ENCODE measurements at places on chromosomes 3 and 15. TPM values are rescaled to one million over a fixed set of nuclear protein-coding genes. Genes with fewer than 3 reads are reported as not detected.

CFAP100 gene
- total RNA-seq, result not detected

IQCH gene
- total RNA-seq, result 1.4 TPM

ANKRD34C gene
- total RNA-seq, result not detected

TRIM42 gene
- total RNA-seq, result not detected

CASR gene
- not detected for total RNA-seq

RNU5B-1 gene
- total RNA-seq, result not detected

EIF3J gene
- total RNA-seq, result 93.9 TPM

ALDH1L1 gene
- total RNA-seq, result not detected

SMAD6 gene
- 11.9 TPM for total RNA-seq

PLA2G4E gene
- not detected for total RNA-seq

OR5H14 gene
- total RNA-seq, result not detected

FBXO40 gene
- total RNA-seq, result not detected

CIB2 gene
- total RNA-seq, result 2.5 TPM

DNA sequence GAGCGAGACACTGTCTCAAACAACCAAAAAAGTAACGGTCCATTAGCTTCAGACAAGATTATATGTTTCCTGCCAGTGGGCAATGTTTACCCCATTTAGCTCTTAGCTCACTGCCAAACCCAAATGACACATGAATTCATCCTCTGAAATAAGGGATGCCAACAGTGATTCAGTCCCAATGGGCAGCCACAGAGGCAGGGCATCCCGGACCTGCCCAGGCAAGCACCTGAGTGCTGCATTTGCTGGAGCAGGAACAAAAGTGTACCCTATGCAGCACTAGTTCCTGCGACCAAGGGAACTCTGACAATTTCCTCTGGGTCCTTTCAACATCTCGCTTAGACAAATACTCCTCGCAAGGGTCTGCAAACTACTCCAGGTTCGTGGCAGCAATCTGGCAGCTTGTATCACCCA, 8.0 kb downstream of the IP6K2 start:
- no peak for DNase-seq

- DNase-seq, result no peak
These were observed 6.6 kb upstream of the STARD5 start for GRCh38 chr15:81330366-81331090.

DNA sequence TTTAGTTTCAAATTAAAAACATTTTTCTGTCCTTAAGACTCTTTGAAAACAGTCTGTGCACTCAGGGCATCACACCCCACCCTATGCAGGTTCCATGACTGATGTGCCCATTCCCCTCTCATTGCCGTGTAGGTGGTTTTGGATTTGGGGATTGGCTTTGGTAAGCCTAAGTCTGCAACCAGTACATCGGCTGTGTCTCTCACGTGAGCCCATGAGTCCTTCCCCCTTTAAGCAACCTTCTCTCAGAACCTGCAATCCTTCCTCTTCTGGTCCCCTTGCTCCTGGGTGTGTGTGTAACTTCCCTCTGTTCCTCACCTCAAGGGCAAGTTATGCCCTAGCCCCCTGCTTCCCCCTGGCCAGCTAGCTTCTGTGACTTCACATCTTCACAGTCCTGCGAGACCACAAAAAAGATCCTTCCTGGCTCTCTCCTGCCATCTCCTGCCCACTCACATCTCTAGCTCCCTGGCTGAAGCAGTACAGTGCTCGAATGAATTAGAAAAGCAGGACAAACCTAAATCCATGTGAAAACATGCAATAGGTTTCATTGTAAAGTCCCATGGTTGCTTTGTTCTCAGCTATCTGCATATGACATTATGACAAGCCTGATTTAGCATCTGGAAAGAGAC, 126.7 kb downstream of the UACA start:
- DNase-seq, result peak; percentile 20

GRCh38 chr15:36313736-36314280, 265.6 kb upstream of the CDIN1 start:
- DNase-seq, result no peak

DNA sequence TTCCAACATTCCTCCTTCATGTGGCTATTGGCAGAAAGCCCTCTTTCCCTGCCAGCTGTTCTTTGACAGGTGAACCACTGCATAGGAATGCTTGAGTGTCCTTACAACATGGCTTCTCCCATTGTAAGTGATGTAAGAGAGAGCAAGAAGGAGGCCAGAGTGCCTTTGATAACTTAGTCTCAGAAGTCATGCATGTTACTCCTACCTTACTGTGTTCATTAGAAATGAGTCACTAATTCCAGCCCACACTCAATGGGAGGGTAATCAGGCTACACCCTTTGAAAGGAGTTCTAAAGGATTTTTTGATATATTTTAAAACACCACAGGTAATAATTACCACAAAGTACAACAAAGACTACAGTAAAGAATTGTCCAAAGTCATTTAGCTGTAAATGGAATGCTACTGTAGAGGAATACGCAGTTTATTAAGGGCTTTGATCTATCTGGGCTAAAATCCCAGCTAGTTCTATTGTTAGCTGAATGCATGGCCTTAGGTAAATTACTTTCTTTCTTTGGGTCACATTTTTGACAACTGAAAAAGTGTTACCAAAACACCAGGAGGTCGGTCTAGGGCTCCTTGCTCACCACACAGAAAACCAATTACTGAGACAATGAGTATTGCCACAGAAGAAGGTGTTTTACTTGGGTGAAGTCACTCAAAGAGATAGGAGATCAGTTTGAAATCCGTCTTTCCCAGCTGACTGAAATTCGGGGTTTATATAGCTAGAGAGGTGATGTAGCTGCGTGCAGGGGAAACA, 154.9 kb downstream of the GRM7 start:
- DNase-seq, result no peak

GRCh38 chr3:66144568-66145407, 76.0 kb upstream of the SLC25A26 start:
- no peak for DNase-seq

- DNase-seq, result no peak
These were observed 153.8 kb downstream of the MTHFS start for GRCh38 chr15:79743032-79743431.

DNA sequence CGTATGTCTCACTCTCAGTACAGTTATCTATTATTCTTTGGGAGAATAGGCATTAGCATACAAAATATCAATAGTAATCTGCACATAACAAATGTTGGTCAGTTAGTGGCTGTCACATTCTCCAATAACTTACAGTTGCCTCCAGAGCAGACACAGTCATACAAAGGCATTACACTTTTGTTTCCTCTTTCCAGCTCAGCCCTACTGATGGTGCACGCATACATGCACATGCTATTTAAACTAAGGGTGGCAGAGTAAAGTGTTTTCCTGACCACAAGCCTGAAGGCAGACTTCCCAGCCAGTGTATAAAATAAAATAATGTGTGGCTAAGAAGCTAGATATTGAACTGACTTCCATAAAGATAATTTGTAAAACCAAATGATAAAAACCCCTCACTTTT, 47.6 kb downstream of the PHLDB2 start:
- DNase-seq, result peak; percentile 39

DNA sequence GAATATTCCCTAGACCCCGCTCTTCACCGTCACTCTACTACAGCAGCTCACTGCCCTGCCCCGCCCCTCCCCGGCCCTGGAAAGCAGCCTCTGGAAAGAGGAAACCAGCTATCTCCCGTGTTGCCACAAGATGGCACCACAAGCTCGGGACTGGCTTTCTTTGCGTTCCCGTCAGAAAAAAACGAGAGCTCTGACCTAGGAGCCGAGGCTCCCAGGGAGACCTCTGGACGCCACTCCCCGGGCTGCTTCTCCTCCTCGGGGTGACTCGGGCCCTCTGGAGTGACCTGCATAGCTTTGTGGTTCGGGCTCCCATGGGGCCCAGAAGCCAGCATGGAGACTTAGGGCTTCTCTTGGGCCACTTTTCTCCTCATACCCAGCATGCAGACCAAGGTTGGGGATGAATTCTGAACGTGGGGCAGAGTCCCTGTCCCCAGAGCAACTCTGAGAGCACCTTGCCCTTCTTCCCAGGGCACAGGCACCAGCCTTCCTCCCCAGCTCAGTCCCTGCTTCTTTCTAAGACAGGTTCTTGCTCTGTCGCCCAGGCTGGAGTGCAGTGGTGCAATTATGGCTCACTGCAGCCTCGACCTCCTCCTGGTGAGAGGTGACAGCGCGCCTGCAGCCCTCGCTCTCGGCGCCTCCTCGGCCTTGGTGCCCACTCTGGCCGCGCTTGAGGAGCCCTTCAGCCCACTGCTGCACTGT, 19.0 kb downstream of the STOML1 start:
- DNase-seq, result peak; percentile 89

DNA sequence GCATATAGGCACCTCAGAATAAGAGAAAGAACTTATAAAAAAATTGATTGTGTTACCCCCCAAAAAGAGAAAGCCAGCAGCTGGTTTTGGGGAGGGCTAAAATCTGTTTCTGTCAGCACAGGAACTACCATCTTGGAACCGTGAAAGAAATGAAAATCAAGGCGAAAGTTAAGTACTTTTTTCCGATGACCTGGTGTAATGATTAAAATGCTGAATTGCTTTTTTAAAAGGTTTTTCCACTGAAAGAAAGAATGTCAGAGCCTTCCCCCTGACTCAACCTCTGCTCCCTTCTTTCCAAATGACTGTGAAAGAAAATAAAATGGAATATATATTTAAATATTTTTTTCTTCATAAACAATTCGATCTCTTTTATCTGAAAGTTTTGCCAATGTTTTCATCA, 570.5 kb upstream of the CFAP20DC start:
- no peak for DNase-seq

DNA sequence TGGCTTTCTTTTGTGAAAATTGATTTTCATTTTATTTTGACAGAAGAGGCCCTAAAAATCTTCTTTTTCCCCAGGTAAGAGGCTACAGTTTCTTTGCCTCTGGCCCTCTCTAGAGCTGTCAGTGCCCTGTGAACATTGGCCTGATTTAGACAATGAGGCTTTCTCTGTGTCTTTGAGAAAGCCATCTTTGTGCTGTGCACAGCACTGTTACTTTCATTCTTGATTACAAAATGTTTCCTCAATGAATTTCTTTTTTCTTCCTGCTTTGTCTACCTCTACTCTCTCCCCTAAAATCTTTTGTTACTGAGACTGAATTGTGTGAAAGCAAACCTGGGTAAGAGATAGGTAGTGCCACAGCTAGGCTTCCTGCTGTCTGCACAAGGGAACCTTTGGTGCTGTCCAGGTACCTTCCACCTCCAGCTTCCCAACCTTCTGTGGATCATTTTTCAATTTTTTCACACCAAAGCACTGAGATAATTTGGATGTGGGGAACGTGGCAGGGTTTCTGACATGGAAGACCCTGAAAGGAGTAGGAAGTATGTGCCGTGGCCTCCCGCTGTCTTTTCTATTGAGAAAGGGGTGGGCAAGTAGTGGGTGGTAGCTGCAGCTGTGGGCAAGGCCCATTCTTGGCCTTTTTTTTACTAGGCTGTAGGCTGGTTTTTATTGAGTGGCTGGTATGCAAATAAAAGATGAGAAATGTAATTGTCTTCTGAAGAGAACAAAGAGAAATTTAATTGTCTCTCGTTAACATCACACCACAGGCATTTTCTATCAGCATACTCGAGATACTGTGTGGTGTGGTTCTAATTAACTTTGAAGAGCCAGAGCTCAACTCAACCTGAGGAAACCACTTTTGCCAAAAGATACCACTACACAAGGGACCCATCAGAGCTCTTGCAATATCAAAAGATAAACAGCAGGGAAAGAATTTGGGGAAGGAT, 21.0 kb downstream of the RAB8B start:
- no peak for DNase-seq

GRCh38 chr3:60202052-60202726, 1049.1 kb downstream of the FHIT start:
- DNase-seq, result no peak

- DNase-seq, result no peak
These were observed 49.8 kb downstream of the DCLK3 start for GRCh38 chr3:36714343-36715086.

DNA sequence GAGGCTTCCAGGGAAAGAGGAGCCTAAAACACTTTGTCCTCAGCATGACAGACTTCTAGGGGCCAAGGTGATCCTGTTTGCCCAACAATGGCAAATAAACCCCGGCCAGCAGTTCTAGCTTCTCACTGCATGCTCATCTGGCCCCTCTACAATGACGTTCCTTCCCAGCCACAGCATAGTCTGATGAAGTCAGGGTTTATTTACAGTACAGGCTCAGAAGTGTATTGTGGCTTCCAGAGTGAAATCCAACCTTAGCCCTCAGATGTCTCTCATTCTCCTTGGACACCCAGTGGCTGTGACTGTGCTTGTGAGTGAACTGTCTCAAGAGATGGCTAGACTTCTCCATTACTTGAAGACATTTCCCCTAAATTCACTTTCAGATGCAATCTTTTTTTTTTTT, 40.8 kb downstream of the BFSP2 start:
- no peak for DNase-seq

DNA sequence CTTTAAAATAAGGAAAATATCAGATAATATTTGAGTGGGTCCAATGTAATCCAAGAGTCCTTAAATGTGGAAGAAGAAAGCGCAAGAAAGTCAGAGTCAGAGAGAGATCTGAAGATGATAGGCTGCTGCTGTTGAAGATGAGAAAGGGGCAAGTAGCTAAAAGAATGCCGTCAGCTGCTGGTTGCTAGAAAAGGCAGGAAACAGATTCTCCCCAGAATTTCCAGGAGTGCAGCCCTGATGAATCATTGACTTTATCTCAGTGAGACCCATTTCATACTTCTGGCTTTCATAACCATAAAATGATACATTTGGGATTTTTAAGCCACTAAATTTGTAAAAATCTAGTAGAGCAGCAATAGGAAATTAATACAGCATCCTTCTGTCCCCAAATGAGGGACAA, 7.5 kb upstream of the CHMP2B start:
- DNase-seq, result no peak

- DNase-seq, result peak; percentile 84
These were observed 21.9 kb downstream of the MAPKBP1 start for GRCh38 chr15:41795996-41796856.

DNA sequence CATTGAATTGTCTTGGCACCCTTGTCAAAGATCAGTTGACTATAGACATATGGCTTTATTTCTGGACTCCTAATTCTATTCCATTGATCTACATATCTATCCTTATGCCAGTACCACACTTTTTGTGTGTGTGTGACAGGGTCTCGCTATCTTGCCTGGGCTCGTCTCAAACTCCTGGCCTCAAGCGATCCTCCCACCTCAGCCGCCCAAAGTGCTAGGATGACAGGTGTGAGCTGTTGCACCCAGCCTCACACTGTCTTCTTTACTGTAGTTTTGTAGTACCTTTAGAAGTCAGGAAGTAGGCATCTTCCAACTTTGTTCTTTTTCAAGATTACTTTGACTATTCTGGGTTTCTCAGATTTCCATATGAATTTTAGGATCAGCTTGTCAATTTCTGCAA, 24.3 kb downstream of the CDAN1 start:
- DNase-seq, result no peak

DNA sequence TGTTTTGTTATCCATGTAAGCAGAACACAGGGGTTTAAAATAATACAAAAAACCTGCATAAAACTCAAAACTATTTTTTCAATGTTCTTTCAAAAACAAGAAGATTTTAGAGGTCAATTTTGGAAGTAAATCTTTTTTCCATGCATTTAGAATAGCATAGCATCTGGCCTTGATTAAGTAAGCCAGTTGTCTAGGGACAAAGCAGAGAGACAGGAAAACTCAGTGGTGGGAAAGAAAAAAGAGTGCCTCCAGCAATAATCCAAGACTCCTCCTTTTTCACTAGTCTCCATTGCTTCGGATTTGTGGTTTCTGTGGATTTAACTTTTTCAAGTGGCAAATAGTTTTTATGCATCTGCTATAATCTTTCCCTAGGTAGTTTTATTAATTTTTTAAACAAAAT, 88.9 kb downstream of the SUCNR1 start:
- no peak for DNase-seq

Data from dermis blood vessel endothelial cell (primary cell).